ENCODE measurements at places on chromosomes 11 and 22.

GRCh38 chr11:45275828-45276227 is 10.3 kb downstream of the SYT13 start:
- no peak for DNase-seq

GRCh38 chr22:24002272-24002671 is 3.0 kb downstream of the GSTT4 start:
- DNase-seq: no peak

- peak; percentile 79 for DNase-seq
Measured at GRCh38 chr22:35892192-35892591, 136.4 kb downstream of the RBFOX2 start.

DNA sequence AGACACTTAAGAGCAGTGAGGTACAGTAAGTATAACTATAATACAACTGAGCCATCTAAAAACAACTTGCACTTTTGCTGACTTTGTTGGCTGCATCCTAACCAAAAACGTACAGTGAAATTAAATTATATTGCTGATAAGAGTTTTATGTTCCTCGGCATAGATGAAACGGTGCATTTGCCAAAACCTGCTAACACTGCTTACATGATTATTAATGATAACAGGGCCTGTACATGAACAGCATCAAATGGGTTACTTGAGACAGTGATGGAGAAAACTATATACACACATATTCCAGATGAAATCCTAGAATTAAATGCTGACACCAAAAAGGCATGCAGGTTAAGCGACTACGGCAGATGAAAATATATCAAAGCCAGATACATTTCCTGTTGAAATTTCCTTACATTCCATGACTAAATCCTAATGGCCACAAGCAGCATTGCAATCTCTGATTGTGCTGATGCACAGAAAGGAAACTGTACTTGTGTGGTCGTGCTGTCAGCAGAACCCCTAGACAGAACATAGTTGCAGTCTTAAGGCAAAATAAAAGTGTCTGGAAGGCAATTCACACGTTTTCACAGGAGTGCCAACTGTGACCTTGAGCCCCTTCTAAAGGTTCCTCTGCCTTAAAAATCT is 143.9 kb downstream of the CADM1 start:
- DNase-seq: no peak

GRCh38 chr11:31500560-31500959 is 8.9 kb downstream of the IMMP1L start:
- peak; percentile 1 for DNase-seq

All from EH (cell line).